ENCODE measurements at places on chromosomes 16 and 17.

- no peak for DNase-seq
Measured at GRCh38 chr16:411576-412265, 10.0 kb downstream of the DECR2 start.

DNA sequence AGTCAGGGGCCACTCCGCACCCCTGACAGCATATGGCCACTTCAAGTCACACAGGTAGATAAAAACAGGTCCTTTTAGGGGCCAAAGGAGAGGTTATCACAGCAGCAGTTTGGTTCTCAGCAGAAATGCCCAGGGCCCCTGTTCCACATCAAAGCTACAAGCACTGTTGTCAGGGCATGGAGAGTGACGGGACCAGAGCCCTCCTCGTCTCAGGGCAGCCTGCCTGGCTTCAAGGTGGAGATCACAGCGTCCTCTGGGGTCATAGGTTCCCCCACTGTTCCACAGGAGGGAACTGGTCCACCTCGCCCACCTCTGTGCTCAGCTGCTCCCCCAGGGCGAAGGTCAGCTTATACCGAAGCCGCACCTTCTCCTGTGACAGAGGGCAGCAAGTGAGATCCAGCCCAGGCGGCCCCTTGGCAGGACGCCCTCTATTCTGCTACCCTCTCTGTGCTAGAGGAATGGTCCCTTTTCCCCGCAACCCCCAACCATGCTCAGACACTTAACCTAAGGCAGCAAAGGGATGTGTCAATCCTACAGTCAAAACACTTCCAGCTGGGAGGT, 23.3 kb downstream of the GGA3 start:
- DNase-seq, result no peak

DNA sequence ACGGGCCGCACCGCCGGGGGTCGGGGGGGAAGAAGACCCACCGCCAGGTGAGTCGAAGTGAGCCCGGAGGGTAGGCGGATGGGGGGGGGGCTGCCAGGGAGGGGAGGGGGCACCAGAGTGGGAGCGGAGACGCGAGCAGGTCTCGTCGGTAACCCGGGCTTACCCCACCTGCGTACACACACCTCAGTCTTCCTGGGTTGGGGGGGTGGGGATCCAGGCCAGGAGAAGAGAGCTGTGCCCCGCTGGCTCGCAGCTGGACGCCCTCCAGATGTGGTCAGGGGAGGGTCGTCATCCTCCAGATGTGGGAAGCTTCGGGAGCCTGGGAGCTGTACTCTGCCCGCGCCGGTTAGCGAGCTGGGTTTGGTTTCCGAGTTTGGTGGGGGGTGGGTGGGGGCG, 1.2 kb downstream of the CACNA1G start:
- DNase-seq, result no peak

DNA sequence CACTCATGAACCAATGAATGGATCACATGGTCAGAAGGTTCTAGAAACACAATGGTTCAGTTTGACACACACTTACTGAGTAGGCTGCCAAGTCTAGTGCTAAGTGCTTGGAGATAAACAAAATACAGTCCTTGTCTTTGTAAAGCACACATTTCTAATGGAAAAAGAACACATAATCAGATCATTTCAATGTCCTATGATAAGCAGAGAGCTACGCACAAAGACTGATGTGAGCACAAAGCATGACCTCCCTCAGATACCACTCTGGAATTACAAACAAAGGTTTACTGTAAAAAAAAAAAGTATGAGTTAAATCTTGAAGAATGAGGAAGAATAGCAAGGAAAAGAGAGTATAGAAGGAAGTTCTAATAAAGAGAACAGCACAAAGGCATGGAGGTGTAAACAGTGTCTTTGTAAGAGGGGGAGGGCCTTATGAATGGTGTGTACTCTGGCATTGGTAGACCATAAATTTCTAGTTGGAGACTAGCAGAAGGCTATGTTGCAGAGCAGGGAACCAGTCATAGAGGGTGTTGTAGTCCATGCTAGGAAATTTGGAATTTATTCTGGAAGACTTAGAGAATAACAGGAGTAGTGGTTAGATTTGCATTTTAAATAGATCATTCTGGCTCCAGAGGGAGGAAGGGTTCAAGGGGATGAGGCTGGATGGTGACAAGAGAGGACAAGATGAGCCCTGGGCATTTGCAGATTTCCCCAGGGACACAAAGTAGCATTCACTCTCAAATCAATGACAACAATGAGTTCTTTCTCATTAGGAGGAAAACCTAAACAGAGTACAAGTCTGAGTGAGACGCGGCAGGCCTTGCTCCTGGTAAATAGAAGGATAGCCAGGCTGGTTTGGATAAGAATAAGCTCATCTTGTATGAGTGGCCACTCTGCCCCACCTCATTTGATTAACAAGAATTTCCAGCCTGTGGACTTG, 468.0 kb downstream of the TOX3 start:
- DNase-seq, result no peak

DNA sequence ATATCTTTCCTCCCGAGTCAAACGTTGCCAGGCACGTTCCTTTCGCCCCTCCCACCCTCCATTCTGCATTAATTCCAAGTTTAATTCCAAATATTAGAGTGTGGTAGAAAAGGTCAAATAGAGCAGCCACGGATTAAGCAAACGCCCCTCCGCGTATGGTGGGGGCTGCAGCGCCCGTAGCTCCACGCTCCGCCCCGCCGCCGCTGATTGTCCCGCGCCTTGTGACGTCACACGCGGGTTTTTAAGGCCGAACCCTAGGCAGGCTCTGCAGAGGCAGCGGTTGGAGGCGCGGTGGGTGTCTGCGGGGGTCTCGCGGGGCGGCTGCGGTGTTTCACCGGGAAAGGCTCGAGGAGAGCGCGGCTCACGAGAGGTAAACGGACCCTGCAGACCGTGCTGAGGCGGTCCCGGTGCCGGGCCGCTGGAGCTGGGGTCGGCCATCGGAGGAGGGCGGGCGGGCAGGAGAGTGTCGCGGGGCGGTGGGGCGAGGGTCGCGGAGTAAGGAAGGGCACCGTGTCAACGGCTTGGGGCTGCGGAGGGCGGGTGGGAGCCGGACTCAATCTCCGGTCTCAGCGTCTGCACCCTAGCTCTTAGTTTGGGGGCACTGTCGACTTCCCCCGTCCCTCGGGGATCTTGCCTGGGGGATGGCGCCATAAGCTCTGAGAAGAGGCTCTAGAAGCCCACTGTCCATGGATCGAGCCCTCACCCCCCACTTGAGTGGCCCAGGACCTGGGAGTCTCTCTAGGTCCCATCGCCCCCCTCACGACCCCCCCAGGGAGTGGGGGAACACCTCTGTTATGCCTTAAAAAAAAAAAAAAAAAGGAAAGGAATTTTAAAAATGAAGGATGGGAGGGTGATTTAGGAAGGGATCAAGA, at the start of gene ARL4D:
ARL4D (plus strand) TSS at position 270 of the 872 bp plus-strand sequence. CDS start 740 bp downstream, outside the sequence.
- DNase-seq, result peak; percentile 29

Measured in NCI-H2081 treated with DMSO at 0.1 percent for 48 hours (cell line).